ENCODE measurements at places on chromosomes 12 and 14. TPM values are rescaled to one million over a fixed set of nuclear protein-coding genes. Genes with fewer than 3 reads are reported as not detected.

Gene PRH2
- total RNA-seq, result not detected

Gene SCYL2
- 27.1 TPM for total RNA-seq

Gene SDR9C7
- total RNA-seq, result not detected

Gene SRGAP1
- total RNA-seq, result 17.4 TPM

Gene TBK1
- total RNA-seq, result 16.8 TPM

Gene ACACB
- total RNA-seq, result 15.3 TPM

Gene GSG1
- 0.34 TPM for total RNA-seq

Gene KRT6A
- total RNA-seq, result 14.0 TPM

Gene SERPINA4
- not detected for total RNA-seq

Gene TMEM30B
- total RNA-seq, result not detected

Gene SYCP3
- not detected for total RNA-seq

Gene TTC9
- 0.12 TPM for total RNA-seq

Gene RNASE3
- total RNA-seq, result not detected

Gene OTX2
- total RNA-seq, result not detected

Gene RERG
- total RNA-seq, result 5.1 TPM

Gene ARHGEF25
- total RNA-seq, result 9.6 TPM

Gene CACNB3
- 12.8 TPM for total RNA-seq

Gene CDC42BPB
- total RNA-seq, result 71.1 TPM

Gene DHRS2
- total RNA-seq, result not detected

Gene TNS2
- 97.3 TPM for total RNA-seq

Gene HOXC10
- not detected for total RNA-seq

Gene GDF3
- total RNA-seq, result not detected

Gene RHOJ
- 6.6 TPM for total RNA-seq

Gene CD63
- 2,145 TPM for total RNA-seq

Gene CNTN1
- not detected for total RNA-seq

Gene TAS2R9
- total RNA-seq, result not detected

Gene NAV3
- 16.3 TPM for total RNA-seq

Gene FBXL14
- 5.6 TPM for total RNA-seq

Gene TDRD9
- 0.31 TPM for total RNA-seq

Gene RFX4
- total RNA-seq, result not detected

Gene DDX11
- total RNA-seq, result 7.6 TPM

Gene TAS2R42
- not detected for total RNA-seq

Gene KCNMB4
- total RNA-seq, result 2.4 TPM
